Chondrocyte (in vitro differentiated cells): ENCODE measurements at places on chromosomes 5 and 9.

DNA sequence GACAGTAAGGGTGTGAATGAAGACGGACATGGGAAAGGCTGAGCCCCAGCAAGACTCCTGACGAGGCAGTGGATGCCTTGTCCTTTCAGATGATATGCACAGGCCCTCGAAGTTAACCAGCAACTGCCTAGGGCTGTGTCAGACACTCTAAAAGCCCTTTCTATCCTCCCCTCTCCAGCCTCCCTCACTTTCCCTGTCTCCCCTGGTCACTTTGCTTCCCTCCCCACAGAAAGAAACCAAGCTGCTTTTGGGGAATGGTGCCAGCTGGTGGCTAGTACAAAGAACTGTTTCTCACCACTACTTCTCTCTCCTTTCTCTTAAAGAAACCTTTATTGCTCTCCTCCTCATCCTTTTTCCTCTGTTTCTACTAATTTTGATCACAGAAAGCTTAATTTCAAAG, 21.4 kb downstream of the LHFPL2 start:
- no peak for DNase-seq

- no peak for DNase-seq
These were observed 23.4 kb upstream of the GFPT2 start for GRCh38 chr5:180376511-180376910.

- no peak for DNase-seq
These were observed 2.8 kb downstream of the GHR start for GRCh38 chr5:42426016-42426415.

DNA sequence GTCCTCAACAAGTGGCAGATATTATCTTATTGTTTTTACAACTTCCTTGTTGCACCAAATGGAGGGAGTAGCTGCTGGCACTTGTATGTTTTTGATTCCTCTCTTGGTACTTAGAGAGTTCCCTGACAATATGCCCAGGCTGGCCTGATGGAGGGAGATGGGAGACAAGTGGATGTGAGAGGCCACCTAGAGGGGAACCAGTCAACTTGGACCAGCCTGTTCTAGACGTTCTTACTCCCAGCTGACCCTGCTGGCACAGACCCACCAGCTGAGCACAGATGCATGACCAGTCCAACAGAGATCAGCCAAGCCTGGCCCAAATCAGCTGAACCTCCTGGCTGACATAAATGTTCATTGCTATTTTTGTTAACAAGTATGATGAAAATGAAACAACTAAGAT, 60.9 kb upstream of the GDNF start:
- DNase-seq, result no peak

DNA sequence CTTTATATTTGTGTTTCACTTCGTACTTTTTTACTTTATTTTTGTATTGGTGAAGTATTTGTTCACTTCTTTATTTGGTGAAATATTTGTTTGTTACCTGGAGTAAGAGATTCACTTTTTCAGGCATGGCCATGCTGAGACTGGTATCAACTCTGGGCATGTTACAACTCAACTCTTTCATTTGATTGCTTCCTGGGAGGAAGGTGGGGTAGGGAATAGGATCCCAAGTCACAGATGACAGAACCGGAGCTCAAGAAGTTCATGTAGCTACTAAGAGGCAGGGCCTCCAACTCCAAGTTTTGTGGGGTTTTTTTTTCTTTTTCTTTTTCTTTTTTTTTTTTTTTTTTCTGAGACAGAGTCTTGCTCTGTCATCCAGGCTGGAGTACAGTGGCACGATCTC, 6.1 kb upstream of the ADGRD2 start:
- DNase-seq, result no peak

GRCh38 chr9:99823681-99824377, 2.1 kb downstream of the NR4A3 start:
- no peak for DNase-seq

- DNase-seq, result no peak
These were observed 339.9 kb downstream of the ACTL7B start for GRCh38 chr9:108515856-108516255.

DNA sequence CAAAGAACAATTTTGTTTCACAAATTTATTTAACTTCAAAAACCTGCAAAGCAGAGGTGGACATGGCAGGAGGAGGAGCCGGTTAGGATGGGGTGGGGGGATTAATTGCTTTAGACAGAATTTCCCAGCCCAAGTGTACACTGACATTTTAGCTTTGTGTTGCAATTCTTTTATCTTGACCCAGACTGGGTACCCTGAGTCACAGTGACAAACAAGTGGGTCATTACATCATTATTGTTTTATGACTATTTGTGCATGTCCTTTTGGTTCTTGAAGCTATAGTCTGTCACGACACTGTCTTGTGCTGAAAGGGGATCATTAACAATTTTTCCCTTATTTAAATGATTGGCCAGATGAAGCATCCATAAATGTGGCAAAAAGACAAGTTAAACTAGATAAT, 84.5 kb upstream of the VCAN start:
- no peak for DNase-seq

DNA sequence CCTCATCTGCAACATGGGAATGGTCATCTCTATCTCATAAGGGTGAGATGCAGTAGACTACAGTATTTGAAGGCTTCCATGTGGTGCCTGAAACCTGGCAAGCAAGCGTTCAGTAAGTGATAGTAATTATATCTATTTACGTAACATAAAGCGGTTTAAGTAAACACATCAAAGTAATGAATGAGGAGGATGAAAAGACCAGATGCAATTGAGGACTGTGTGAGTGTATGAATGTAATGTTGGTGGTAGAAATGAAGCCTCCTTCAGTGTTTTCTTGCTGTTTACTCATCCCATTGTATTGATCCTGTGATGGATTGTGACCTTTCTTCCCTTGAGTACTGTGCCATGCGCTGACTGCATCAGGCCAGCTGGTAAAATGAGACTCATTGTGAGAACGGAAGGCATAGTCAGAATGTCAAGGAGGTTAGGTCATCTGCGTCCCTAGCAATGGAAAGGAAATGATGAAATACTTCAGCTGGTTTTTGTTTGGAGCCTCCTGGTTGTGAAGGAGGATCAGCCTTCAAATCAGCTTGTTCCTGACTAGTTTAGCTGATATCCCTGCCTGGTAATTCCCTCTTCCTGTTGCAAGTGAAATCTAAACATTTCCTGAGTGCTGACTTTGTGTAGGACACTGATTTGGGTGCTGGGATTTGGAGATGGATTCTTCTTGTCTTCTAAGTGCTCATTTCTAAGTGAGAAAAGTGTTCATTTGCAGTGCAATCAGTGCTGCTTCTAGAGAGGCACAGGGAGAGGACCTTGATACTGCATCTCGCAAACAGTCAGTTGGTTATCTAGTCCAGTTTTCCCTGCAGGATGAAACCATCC, 35.6 kb downstream of the TNFSF8 start:
- no peak for DNase-seq

DNA sequence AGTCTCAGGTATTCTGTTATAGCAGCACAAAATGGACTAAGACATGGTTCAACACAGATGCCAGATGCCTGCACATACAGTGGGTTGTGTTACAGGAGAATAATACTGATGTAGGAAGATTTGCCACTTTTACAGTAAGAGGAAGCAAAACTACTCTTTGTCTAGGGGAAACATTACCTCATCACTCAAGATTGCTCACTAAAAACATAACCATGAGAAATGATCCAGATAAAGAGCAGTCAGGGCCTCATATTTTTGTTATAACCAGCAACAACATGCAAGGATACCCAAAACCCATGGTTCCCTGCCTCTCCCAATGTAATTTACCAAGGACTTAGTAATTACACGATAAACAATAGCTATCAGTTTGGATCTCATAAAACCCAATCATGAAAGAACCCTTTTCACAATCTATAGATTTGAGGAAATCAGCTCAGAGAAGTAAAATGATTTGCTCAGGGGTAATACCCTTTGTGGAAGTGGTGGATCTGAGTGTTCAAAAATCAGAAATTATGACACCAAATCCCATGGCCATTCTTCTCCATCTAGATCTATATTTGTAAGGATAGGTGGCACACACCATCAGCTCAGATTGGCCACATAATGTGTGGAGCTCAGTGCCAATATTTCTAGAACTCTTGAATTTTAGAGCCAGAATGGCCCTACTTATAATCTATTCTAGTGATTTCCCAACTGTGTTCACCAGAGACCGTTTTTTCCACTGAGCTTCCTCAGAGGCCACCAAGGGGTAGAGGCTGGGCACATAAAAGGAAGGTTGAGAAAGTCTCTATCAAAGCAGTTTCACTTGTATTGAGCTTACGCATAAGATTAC, 27.8 kb downstream of the DPYSL3 start:
- DNase-seq, result no peak

GRCh38 chr9:959105-959504, 17.4 kb upstream of the DMRT3 start:
- no peak for DNase-seq
